ENCODE measurements at places on chromosomes 12 and 14.

DNA sequence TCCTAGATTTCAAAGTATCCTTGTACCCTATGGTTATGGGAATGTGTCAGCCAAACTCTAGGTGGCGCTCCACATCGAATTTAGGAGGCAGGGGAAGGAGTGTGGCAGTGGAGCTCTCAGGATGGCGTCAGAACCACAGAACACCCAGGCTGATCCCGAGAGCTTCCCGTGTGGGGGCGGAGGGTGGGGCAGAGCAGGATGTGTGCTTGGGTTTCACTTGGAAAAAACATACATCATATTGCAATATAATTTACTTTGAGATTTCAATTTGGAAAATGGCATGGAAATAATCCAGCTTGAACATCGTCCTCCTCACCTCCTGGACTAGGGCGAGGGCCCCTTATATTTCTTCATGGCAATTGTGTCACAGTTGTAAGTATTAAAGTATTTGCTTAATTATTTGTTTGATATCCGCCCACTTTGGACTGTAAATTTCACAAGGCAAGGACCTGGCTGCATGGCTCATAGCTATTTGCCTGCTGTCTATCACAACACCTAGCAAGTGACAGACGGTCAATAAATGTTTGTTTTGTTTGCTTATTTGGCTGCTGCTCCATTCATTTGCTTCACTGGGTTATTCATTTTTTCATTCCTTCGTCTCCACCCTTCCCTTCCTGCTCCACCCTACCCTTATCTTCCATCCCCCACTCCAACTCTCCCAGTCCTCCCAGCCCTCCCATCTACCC lies 221.5 kb upstream of the HMGA2 start:
- DNase-seq = peak; percentile 4

GRCh38 chr12:124456652-124457152 lies 110.7 kb downstream of the NCOR2 start:
- DNase-seq = no peak

DNA sequence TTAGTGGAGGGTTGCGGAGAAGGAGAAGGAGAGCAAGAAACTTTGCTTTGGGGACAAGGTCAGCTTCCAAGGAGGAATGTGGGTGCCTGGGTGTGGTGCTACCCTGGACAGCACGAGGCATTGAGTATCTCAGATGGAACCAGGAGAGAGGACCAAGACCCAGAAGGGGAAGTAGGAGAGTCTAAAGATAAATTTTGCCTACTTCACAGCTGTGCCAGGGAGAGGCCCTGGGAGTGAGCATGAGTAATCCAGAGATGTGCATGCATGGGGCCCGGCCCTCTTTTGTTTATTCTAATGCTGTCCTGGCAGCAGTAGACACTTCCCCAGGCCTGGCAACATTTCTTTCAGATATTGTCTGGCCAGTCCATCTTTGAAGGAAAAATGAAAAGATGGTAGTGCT lies 49.5 kb upstream of the GNPNAT1 start:
- DNase-seq = no peak

- DNase-seq = no peak
Measured at GRCh38 chr12:42450248-42450647, 124.3 kb downstream of the PPHLN1 start.

GRCh38 chr12:71656740-71657139 lies 6.9 kb downstream of the ZFC3H1 start:
- no peak for DNase-seq

DNA sequence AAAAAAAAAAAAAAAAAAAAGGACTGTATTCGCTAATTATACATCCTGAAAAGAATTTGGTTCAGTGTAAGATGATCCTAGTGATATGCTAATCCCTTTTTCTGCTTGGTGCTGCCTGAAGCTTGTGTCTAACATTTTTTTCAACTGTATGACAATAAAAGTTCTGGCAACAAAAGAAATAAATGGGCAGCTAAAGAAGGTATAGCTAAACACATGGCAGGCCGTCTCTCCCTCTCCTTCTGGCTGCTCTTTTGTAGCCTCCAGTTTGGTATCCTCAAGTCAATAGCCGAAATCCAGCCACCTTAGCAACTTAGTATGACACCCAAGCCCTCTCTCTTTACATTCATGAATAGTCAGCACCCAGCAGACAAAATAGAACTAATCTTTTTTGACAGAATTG lies 198.3 kb upstream of the OTX2 start:
- no peak for DNase-seq

All from stimulated activated CD8-positive, alpha-beta memory T cell treated with anti-CD3 and anti-CD28 coated beads, Interleukin-7, amount 100 ng/mL, for 24 hours (primary cell).